ENCODE measurements at places on chromosomes 5 and 9. TPM values are rescaled to one million over a fixed set of nuclear protein-coding genes. Genes with fewer than 3 reads are reported as not detected.

The N4BP3 gene
- total RNA-seq: 0.12 TPM

The ENTPD8 gene
- not detected for total RNA-seq

The GPR150 gene
- total RNA-seq: not detected

The ADGRD2 gene
- total RNA-seq: not detected

The HSD17B3 gene
- not detected for total RNA-seq

The NANS gene
- 109 TPM for total RNA-seq

The CCDC180 gene
- total RNA-seq: 0.72 TPM

The TICAM2 gene
- 6.4 TPM for total RNA-seq

The C1QTNF2 gene
- 4.8 TPM for total RNA-seq

The CYLC2 gene
- not detected for total RNA-seq

The AGXT2 gene
- total RNA-seq: not detected

The GFRA3 gene
- not detected for total RNA-seq

The TLE4 gene
- 16.4 TPM for total RNA-seq

Data from RPMI7951 (cell line).